ENCODE measurements at places on chromosomes 3 and 15.

DNA sequence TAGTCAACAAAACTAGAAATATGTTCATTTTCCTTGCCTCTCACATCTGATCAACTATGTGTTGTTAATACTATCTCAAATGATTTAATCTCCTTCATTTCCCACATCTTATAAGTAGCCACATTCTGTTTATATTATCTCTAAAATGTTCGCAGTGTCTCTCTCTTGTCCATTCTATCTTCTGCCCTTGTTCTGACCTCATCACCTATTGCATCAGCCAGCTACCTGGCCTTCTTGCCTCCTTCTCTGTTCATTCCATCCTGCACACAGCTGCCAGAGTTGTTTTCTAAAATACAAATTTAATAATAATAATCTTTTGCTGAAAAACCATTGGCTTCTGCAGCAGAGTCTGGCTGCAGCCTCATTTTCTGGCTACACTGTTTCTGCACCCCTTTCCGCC, 75.3 kb upstream of the CCNL1 start:
- no peak for DNase-seq

GRCh38 chr3:52120556-52121463, 33.4 kb downstream of the POC1A start:
- DNase-seq: no peak

GRCh38 chr3:12593473-12593872, 36.6 kb downstream of the MKRN2 start:
- DNase-seq: no peak

DNA sequence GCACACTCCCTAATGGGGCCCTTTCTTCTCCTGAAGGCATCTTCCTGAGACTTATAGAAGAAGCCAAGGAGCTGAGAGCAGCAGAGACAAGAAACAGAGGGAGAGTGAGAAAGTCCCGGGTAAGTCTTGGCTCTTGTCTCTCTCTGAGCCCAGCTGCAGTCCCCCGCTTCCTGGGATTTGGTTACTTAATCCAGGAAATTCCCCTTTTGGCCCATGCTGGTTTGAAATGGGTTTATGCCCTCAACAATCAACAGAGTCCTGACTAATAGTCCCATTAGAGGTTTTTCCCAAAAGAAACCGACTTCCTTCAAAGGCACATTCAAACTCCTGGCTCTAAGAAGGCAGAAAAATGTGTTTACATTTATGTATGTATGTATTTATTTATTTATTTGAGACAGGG, 22.0 kb downstream of the TMEM158 start:
- DNase-seq: no peak

GRCh38 chr15:48493763-48494225, 151.7 kb downstream of the FBN1 start:
- DNase-seq: no peak
